ENCODE measurements at places on chromosomes 6 and 20.
A peak's percentile ranks its signal among the peaks of the same experiment; 100 is the strongest.

DNA sequence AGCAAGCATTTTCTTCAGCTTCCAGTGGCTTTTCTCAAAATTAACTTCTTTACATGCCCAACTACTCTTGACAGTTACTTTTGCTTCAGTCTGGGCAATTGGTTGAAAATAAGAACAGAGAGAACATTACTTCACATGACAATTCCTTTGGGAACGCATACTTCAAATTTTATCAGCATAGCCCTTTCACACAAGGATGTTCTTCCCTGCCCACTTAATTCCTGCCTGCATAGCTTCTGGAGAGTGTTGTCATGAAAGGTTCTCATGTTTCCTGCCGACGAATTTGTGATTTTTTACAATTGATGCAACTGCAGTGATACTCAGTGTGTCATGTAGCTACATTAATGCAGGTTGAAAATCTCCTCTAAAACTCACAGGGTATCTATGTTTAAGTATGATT is 22.0 kb upstream of the SNRNP48 start:
- DNase-seq = no peak

DNA sequence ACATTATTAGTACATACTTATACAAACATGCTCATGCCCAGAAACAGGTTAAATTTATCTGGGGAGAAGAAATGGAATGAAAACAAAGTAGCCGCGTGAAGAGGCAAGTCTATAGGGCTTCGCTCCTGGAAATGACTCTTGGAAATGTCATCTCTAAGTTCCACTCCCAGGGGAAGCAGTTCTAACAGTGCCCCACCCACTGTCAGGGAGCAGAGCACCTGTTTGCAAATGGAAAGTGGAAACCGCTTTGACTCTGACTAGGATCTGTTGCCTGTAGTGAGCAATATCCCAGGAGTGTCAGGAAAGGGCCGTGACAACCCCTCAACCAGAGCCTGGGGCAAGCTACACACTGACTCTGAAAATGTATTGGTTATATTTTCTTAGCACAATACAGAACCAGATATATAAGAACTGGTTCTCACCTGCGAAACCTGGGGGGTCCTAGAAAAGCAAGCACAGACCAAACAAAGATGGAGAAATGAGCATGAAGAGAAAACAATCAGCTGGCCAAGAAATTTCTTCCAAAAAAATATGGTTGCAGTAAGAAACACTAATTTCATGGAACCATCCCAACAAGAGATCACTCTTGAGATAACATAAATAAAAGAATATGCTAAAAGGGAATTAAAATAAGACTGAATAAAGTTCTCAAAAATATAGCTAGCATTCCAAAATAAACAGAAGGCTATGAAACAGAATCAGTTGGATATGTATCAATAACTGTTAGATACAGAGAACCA is 47.5 kb upstream of the CRISP1 start:
- DNase-seq = peak; percentile 88

DNA sequence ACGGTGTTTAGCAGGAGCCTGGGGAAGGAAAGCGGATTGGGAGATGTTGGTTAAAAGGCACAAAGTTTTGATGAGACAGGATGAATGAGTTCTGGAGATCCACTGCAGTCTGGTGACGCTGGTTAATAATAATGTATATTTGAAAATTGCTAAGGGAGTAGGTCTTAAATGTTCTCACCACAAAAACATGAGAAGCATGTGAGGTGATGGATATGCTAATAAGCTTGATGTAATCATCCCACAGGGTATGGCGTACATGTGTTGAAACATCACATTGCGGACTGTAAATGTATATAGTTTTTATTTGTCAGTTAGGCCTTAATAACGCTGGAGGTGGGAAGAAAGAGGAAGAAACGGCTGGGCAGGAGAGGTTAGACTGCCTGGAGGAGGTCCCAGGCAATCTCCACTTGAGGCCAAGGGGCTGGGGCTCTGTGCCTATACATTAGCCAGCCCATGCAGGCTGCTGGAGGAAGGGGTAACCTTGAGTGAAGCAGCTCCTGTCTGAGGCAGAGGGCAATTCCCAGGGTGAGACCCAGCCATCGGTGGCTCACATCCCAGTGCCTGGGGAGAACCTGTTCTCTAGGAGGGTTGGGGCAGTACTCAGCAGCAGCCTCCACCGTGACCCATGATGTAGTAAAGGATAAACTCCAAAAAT is 188.2 kb upstream of the QKI start:
- no peak for DNase-seq

- peak; percentile 99 for DNase-seq
Measured at GRCh38 chr6:32195652-32195901, 3.1 kb upstream of the GPSM3 start.

DNA sequence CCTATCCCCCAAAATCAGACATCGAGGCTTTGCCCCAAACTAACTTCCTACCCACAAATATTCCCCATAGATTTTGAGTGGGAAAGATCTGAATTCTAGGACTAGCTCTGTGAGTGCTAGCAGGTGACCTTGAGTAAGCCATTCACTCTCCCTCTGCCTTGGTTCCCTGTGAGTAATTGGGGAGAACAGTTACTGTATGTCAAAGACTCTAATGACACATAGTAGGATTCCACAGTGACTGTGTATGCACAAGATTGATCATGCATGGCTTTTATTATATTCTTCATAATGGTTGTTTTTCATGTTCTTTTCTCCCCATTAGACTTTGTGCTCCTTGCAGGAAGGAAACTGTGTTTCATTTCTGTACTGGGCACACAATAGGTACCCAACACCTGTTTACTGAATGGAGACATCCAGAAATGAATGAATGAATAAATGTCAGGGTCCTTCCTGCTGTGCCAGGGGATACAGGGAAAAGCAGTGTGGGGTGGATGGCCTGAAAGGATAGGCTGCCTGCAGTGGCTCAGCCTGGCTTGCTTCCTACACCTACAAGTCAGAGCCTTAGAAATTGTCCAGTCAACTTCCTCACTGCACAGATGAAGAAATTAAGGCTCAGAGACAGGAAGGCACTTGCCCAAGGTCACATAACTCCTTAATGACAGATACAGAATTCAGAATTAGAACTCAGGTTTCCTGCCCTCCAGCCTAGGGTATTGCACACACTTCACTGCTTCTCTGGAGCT is 901 bp upstream of the TMEM151B start:
- no peak for DNase-seq

- no peak for DNase-seq
Measured at GRCh38 chr20:7207186-7207798, 439.8 kb downstream of the BMP2 start.

DNA sequence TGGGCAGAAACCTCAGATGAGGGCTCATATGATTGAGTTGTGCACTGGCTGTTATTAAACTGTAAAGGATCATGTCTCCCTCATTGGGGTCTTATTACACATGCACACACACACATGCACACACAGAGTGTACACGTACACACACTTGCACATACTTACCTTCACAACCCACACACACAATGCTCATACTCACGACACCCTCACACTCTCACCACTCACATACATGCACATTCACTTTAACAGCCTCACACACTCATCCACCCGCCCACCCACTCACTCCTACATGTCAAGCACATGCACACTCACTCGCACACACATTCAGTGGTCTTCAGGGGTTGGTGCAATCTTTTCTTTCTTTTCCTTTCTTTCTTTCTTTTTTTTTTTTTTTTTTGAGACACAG is 5.4 kb downstream of the CSTL1 start:
- no peak for DNase-seq

- DNase-seq = peak; percentile 48
Measured at GRCh38 chr20:20215976-20216727, 151.8 kb upstream of the INSM1 start.
